ENCODE measurements at places on chromosomes 2 and 18.

- DNase-seq, result no peak
Measured at GRCh38 chr18:5851998-5852397, 43.3 kb downstream of the TMEM200C start.

GRCh38 chr2:190443778-190444481 is 35.8 kb downstream of the MFSD6 start:
- DNase-seq, result no peak

- no peak for DNase-seq
Measured at GRCh38 chr2:190533968-190534309, 583 bp downstream of the NEMP2 start.

GRCh38 chr2:61948661-61949457 is 43.4 kb downstream of the COMMD1 start:
- DNase-seq, result no peak

DNA sequence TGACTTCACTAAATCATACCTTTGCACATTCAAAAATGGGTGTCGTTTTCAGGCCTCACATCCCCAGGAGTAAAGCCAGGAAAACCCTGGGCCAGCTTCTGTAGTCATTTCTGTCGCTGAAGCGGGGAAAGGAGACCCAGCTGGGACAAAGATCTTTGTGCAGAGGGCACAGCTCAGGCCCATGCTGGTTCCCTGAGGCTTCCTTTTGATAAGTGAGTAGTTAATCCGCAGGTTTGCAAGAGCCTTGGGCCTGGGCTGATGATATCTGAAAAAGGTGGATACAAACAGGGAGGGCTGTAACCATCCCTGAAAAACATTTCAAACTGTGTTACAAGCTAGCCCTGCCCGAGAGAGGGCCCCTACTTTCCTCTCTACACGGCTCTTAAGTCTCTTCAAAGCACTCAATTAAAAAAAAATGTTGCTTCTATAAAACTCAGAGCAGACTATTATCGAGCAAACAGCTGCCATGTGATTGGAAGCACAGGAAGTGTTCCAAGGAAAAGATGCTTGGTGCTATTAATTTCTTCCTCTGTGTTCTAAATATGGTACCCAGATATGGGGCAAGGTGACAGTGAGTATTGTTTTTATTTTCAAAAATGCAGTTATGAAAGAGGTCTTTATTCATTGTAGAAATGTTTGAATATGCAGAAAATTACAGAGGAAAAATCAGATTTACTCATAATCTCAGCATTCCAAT is 117.2 kb downstream of the LNPK start:
- DNase-seq, result no peak

Measured in right renal pelvis (tissue), 4 donors.